ENCODE measurements at places on chromosomes 1 and 21. TPM values are rescaled to one million over a fixed set of nuclear protein-coding genes. Genes with fewer than 3 reads are reported as not detected.

The TNFAIP8L2 gene
- total RNA-seq: 6.9 TPM

The TEKT2 gene
- total RNA-seq: not detected

The AVPR1B gene
- not detected for total RNA-seq

The ACTRT2 gene
- total RNA-seq: not detected

The ENO1 gene
- 717 TPM for total RNA-seq

Data from breast epithelium (tissue), 4 donors.